ENCODE measurements at places on chromosomes 1 and 21.
A peak's percentile ranks its signal among the peaks of the same experiment; 100 is the strongest.

DNA sequence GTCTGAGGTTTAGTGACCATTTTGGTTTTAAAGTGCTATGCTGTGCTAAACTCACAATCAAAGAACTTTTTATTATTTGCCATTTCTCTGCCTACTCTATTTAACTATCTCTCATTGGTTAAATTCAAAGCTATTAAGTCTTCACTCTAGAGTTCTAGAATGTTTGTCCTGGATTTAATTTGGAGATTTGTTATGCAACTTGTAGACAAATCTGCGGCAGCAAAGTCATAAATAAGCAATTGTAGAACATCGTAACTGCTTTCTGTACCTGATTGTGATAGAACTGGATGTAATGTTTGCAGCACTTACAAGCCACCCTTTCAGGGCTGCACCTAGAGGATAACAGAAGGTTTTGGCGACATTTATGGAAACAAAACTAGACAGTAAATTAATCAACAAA lies 566.5 kb upstream of the ADGRL2 start:
- DNase-seq = no peak

DNA sequence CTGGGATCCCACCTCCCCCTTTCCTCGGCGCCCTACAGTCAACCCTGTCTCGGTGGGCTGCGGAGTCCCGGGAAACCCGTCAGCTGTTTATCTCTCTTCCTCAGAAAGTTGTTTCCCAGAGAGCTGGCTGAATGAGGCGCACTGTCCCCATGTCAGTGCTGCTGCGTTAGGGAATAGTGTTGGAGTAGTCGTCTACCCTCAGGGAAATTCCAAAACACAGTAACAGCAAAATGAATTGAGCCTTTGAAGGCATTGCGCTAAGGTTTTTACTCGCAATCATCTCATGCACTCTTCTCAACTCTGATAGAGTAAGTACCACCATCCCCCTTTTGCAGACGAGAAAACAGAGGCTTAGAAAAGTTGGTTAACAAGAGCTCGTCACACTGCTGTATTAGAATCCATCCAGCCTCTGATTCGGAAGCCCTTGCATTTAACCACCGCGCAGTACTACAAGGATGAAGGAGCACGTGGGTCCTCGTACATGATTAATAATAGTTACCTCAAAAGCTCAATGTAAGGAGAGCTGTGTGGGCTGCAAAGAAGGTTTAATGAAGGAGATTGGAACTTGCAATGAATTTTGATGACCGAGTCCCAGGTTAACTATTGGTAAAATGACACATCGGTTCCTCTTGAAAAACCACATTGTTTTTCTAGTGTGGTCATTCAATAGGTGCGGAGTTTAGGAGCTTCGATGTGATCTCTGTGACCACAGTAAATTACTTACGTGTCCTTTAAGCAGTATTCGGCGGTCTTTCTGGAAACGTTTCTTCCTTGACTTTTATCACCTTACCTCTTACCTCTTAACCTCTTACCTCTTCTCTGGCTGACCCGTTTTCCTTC lies 788 bp upstream of the EDEM3 start:
- peak; percentile 11 for DNase-seq

DNA sequence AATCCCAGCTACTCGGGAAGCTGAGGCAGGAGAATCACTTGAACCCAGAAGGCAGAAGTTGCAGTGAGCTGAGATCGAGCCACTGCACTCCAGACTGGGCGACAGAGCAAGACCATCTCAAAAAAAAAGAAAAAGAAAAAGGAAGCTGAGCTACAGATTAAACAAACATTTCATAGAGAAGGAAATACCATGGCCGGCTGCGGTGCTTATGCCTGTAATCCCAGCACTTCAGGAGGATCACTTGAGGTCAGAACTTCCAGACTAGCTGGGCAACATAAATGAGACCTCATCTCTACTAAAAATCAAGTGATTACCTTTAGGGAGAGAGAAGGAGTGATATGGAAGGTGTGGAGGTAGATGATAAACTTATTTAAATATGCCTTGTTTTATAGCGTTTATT lies 14.0 kb upstream of the CFAP126 start:
- DNase-seq = no peak

DNA sequence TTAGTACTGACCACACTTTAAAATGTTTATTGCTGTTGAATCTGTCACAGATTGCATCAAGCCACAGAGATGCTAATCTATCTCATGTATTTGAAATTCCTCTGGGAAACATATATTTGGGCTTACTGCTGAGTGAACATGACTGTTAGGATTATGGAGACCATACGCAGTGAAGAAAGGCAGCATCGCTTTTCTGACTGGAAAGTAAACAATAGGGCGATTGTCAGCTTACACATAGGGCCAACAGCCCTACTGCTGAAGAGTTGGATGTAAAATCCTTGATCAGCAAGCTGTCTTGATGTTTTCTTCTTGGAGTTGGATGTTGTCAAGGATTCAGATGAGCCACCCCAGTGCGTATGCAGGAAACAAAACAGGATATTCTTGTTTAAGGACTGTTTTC lies 368.7 kb upstream of the ADGRL2 start:
- DNase-seq = no peak

- DNase-seq = no peak
These were observed 282.5 kb downstream of the RGS7 start for GRCh38 chr1:241074507-241074906.

DNA sequence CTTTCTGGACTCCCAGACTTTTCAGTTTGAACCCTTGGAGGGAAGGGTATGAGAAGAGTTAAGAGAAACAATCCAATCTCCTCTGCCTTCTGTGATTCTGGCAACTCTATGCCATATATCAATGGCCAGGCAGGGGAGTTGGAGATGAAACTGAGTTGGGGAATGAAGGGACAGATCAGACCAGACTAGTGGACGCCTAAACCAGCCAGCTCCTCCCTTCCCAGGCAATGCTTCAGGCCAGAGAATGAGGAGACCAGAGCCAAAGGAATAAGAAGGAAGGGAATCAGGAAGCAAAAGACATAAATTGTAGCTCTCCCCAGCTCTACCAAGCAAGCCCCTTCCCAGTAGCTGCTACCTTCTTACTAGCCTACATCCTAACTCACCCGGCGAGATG lies 22.7 kb downstream of the PLEKHA6 start:
- no peak for DNase-seq

GRCh38 chr21:45436351-45437065 lies 31.5 kb downstream of the COL18A1 start:
- no peak for DNase-seq

DNA sequence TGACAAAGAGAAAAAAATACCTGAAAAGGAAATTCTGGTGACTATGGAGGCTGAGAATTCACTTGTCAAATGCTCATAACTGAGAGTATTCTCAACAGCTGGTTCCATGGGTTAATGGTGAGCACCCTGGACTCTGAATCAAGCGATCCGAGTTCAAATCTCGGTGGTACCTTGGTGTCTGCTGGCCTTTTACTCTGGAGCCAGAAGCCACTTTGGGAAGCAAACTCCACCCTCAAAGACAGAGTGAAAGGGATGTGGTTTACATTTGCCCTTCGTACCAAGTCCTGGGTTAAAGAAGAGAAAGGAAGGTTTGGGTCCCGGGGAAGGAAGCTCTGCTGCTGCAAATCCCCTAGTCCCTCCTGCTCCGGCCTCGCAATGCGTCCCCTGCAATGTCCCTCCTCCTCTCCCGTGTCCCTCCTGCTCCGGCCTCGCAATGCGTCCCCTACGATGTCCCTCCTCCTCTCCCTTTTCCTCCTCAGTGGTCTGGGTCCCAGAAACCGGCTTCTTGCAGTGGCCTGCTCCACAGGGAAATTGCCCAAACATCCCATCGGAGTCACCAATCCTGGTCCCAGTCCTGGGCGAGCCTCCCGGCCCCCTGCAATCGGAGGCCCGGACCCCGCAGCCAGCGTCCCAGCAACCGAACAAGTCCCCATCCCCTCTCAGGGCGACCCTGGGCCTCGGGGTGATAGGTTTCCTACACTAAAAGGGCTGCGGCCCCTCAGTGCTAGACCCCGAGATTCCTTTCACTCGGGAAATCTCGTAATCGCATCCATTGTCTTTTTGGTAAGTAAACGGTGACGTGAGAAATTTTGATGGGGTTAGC lies 129.4 kb downstream of the PPIAL4G start:
- peak; percentile 27 for DNase-seq

GRCh38 chr1:220726634-220727033 lies 21.5 kb upstream of the MTARC2 start:
- DNase-seq = no peak

All from activated CD4-positive, alpha-beta T cell treated with anti-CD3 and anti-CD28 coated beads, Interleukin-2, amount 50 U/mL, for 24 hours (primary cell).